ENCODE measurements at places on chromosomes 4 and X.

DNA sequence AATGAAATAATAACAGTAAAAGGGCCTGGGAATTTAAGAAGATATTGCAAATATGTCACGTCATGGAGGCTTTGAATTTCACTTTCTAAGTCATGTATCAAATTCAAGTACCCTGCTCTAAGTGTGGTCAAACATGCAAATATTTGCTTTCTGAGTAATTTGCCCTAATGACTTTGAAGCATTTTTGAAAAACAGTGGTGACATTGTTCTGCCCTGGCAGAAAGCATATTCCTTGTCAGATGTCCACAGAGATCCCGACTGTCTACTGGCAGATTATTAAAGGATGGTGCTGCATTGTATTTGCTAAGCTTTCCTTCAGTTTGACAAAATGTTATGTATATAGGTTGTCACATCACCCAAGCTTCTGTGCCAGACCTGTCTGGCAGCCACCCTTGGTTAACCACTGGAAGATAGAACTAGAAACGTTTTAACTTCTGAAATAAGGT is 92.5 kb downstream of the ANK2 start:
- DNase-seq: no peak

DNA sequence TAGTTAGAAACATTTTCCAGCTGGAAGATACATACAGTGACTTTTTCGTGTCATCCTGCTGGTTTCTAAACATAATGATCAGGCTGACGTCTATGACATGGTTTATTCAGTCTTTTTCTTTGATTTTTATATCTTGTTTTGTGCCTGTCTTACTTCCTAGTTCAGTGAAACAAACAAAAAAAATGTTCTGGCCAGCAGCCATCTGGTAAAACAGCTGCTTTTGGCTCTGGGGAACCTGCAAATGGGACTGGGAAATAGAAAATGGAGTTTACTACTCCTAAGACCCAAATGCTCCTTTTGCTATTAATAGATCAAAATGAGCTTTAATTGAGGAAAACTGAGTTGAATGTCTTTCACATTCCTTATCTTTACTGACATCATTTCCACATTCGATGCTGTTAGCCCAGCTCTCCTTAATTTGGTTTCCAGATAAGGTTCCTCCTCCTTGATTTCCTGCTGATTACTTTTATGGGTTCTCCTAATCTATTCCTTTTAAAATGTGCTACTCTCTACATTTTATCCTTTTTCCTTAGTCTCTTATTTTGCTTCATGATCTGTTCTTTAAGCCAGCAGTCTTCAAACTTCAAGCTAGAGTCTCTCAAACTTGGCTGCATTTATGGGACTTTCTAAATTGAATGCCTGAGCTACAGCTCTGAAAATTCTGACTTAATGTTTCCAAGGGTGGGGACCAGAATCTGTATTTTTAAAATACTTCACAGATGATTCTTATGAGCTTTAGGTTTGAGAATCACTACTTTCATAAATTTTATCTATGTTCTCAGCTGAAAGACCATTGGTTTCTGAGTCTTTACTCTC is 499.5 kb downstream of the ANKRD50 start:
- DNase-seq: no peak

- no peak for DNase-seq
These were observed 575.1 kb downstream of the IL15 start for GRCh38 chr4:142211444-142211843.

DNA sequence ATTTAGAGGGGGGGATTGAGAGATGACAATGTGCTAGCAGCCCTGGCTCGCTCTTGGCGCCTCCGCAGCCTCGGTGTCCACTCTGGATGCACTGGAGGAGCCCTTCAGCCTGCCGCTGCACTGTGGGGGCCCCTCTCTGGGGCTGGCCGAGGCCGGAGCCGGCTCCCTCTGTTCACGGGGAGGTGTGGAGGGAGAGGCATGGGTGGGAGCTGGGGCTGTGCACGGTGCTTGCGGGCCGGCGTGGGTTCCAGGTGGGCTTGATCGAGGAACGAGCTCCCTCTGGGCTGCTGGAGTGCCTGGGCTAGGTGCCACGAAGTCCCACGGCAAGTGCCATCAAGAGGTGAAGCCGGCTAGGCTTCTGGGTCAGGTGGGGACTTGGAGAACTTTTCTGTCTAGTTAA is 6.9 kb downstream of the C4orf46 start:
- DNase-seq: no peak

DNA sequence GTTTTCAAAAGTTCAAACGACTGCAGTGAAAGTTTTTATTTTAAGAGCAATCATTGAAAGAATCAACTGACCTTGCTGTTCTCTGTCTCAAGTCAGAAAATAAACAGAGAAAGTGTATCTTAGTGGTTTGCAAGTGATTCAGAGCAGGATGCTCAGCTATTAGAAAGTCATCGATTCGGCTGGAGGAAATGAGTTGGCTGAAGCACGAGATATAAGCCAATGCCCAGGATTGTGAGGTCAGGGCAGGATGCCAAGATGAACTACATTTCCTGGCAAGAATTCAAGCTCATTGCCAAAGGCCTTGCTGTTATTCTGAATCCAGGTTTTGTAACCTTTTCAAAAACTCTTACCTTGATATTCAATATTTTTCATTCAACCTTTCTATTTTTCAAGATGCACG is 541.4 kb upstream of the BOD1L1 start:
- no peak for DNase-seq

- no peak for DNase-seq
These were observed 20.4 kb downstream of the FAM184B start for GRCh38 chr4:17761062-17761461.

- no peak for DNase-seq
These were observed 31.9 kb downstream of the ACSL1 start for GRCh38 chr4:184793735-184794355.

DNA sequence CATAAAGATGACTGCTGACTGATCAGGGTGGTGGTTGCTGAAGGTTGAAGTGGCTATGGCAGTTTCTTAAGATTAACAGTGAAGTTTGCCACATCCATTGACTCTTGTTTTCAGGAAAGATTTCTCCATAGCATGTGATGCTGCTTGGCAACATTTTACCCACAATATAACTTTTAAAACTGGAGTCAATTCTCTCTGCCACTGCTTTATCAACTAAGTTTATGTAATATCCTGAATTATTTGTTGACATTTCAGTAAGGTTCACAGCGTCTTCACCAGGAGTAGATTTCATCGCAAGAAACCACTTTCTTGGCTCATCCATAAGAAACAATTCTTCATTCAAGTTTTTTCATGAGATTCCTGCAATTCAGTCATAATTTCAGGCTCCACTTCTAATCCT is 166.5 kb upstream of the SPRY1 start:
- DNase-seq: no peak

DNA sequence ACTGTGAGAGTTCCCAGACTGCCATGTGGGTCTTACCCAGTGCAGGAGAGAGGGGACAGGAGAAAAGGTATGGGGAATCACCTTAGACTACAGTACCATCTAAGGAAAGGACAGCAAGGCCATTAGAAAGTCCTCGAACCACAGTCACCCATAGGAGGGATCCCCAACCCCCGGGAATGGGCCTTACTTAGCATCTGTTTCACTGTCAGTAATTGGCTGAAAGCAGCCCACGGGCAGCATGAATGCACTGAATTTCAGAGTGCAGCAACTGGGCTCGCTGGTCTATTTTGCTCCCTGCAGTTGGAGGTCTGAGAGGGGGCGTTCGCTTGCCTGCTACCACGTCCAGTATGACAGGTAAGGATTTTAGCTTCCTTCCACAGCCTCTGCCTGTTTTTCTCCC is 50.4 kb upstream of the KLHL8 start:
- no peak for DNase-seq

GRCh38 chr4:16859031-16859430 is 39.4 kb downstream of the LDB2 start:
- DNase-seq: no peak

DNA sequence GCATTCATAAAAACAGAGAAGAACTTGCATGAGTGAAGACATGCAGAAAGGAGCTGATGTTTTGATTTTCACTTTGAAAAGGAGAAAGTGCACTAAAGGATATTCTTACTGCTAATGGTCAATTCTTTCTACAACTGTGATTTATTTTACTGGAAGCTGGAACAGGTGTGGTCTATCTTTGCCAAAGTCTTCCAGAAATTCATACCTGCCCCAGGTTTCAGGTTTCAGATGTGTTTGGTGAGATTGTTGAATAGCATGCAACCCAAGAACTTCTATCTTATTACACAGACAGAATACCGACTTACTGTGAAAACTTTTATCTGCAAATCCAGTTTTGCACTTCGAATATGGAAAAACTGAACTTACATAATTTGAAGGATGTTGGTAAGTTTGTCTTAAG is 388.3 kb downstream of the PDGFC start:
- no peak for DNase-seq

DNA sequence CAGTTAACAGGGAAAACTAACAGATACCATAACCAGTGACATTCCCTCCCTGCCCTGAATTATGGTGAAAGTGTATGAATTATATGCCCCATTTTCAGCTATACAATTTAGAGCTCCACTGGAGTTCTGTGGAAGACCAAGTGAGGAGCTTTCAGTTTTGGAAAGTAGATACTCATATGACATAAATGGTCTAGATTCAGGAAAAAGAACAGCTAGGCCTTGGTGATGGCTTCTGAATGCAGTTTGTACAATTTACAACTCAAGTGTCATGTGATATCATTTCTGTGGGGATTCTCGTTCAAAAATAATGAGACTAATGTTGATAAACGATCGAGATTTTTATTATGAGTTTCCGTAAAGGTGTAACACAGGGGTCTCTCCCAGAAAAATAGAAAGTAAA is 8.2 kb upstream of the SEC24B start:
- no peak for DNase-seq

DNA sequence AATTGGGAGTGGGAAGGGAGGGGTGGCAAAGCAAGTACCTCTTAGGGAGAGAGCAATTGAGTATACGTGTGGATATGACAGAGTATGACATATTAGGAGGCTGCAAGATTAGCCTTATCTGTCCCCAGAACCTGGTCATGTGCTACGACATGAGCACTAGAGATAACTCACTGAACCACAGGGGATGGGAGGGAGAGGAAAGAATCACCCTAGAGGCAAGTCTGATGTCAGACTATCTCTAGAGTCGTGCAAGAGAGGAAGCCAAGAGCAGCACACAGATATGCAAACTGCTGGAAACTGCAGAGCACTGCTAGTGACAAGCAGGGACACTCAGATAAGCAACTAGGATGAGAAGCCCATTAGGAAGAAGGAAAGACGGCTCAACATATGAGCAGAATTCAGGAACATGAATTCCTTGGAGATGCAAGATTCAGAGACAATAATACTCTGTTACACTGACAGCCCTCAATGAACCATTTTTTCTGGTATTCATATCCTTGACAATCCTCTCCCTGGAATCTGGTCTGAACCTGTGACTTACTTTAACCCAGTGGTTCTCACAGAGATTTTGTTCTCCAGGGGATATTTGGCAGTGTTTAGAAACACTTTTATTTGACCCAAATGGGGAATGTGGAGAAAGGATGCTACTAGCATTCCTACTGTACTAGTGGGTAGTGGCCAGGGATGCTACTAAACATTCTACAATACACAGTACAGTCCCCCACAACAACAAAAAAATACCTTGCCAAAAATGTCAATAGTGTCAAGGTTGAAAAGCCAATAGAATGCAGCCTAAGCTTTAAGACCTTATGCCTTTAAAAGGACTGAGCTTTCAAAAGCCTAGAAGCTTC is 84.0 kb upstream of the BMP2K start:
- DNase-seq: no peak

DNA sequence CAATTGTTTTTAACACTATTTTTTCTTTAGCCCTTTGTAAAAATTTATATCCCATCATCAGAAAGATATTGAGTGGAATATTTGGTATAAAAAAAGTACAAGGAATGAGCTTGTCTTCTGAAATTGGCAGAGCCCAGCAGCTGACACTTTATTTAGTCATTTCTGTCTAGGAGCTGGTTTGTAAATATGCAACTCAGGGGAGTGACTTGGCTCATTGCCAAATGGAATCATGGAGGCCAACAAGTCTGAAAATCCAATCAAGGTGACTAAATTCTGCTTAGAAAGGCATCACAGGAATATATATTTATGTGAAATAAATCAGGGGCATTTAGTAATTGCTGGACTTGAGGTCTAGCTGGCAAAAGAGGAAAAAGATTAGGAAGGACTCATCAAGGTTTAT is 74.4 kb downstream of the OTC start:
- no peak for DNase-seq

- no peak for DNase-seq
These were observed 555.2 kb downstream of the GABRG1 start for GRCh38 chr4:45568694-45569093.

All from stimulated activated CD8-positive, alpha-beta memory T cell treated with anti-CD3 and anti-CD28 coated beads, Interleukin-2, amount 100 ng/mL, for 1 hour (primary cell).